ENCODE measurements at places on chromosomes 5 and 9.

DNA sequence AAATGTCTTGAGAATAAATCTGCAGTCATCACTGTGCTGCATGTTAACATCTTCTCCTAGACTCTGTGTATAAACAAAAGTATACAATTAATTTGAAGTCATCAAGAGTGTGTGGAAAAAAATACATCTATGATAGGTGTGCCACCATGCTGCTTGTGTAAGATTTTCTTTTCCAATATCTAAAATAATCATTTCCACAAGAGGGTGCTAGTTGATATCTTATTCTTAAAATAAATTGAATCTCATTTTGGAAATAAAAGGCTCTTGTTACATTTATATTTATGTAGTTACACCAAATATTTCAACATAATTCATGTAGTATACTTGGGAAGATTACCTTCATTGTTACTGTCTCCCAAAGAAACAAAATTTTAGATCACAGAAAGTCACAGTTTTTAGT is 14.1 kb upstream of the MOCS2 start:
- DNase-seq: no peak

GRCh38 chr9:121742923-121743322 is 91.5 kb downstream of the DAB2IP start:
- no peak for DNase-seq

DNA sequence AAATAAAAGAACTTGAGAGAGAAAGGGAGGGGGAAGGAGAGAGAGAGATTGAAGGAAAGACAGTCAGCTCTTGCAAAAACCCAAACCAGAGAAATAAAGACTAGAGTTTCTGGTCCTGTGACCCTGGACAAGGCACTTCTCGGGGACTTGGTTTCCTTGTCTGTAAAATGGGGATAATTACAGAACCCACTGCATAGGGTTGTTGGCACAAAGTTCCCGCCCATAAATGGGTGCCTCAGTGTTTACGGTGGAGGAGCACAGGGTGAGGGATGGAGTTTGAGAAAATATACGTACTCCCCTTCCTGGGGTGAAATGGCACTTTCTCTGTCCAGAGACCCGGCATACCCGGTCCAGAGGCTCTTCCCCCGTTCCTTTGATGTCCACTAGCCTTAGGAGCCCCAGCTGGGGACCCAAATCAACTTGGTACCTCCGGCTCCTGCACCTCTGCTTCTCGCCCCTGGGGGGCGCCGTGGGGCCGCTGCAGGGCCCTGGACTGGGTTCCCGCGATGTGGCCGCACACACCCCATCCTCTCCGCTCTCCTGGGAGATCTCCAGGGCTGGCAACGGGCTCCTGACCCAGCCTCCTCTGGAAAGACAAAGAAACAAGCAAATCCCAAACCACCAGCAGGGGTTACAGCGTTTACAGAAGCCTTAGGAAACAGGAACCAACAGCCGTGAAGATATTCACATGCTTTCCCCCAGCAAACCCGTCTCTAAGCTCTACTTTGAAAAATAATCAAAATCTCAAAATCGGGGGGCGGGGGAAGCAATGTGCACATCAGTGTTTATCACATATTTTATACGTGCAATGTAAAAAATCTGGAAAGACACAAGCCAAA is 26.3 kb downstream of the PTGES start:
- DNase-seq: peak; percentile 31

DNA sequence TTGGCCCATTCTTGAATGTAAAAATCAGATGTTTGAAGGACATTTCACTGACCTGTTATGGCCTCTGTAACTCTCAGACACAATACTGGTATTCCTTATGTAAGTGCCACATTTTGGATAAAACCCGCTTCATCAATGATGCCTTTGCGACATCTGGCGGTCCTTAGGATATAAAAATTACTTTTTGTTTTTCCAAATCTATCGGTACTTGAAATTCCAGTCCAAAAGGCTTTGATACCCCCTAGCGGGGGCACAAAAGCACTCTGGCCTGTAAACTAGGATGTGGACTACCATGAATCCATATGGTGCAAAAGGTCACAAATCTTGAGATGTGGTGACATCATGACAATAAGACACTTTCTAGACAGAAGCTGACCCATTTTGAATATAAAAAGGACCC is 291.8 kb downstream of the KIAA0825 start:
- DNase-seq: no peak

GRCh38 chr5:84119252-84119651 is 265.4 kb downstream of the EDIL3 start:
- no peak for DNase-seq

DNA sequence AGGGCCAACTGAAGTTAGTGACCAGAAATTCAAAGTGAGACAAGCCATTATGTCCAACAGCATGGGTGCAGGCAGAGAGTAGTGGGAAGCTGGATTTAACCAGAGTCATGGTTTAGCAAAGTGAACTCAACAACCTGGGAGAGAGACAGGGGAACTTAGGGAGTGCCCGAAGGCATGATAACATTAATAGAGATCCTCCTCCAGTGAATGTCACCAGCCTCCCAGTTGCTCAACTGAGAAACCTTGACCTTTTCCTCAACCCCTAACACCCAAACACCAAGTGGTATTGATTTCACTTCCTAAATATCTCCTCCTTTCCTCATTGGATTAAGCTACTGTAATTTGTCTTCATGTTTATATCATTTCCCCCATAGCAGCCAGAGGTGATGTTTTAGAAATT is 42.6 kb downstream of the HMGCS1 start:
- DNase-seq: no peak

- DNase-seq: no peak
Observed at GRCh38 chr5:56388229-56388985, 155.3 kb upstream of the ANKRD55 start.

- no peak for DNase-seq
Observed at GRCh38 chr5:145237843-145238242, 597.3 kb downstream of the PRELID2 start.

DNA sequence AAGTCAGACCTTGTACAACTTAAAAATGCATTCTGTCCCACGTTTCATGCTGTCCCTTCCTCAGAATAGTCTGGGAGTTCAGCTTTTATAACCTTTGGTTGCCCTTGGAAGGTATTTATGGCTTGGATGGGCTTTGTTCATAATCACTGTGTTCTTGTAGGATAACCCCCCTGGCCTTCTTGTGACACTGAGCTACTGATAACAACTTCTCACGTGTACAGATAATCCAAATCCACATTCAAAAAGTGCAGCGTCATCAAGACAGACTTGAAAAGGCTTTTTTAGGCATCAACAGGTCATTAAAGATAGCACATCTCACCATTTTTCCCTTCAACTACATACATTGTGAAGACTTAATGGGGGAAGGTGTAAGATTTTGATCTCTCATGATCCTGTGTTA is 42.0 kb downstream of the SLC1A3 start:
- DNase-seq: no peak

GRCh38 chr5:170843870-170844269 is 17.9 kb upstream of the RANBP17 start:
- no peak for DNase-seq

DNA sequence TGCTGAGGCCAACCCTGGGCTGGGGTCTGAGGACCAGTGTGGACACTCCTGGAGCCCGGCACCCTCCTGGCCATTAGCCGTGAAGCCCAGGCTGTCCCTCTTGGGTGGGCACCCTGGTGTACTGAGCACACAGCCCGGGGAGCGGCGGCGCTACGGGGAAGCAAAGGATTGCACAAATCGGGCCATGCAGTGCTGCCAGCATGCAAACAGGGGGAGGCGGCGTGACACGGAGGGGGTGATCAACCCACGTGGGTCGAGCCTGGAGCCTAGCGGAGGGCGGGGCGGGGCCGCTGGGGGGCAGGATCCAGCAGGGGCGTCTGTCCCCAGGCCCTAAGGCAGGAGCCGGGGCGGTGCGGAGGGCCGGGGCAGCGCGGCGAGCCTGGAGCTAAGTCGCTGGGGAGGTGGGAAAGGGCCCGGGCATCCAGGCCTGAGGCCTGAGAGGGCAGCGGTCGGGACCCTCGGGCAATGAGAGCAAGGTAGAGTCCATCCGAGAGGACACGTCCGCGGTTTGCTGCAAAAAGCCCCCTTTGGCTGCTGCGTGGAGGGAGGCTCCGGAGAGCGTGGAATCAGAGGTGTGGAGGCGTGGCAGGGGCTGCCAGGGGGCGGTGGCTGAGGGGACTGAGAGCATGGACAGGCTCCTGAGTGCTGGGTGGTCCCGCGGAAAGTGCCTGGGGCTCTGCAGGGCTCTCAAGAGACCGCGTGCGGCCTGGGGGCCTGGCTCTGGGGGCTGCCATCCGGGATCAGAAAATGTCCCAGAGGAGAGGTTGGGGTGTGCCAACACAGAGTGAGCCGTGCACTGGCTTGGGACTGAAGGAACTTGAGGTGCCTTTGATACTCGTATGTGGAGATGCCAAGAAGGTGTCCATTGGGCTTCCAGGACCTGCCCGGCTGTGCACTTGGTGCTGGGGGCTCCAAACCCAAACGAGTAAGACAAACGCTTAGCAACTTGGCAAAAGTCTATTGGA is 94.2 kb downstream of the BARX1 start:
- DNase-seq: no peak

- no peak for DNase-seq
Observed at GRCh38 chr5:150214289-150214688, 24.4 kb downstream of the SLC6A7 start.

GRCh38 chr5:168830833-168831232 is 251.7 kb upstream of the PANK3 start:
- DNase-seq: no peak

DNA sequence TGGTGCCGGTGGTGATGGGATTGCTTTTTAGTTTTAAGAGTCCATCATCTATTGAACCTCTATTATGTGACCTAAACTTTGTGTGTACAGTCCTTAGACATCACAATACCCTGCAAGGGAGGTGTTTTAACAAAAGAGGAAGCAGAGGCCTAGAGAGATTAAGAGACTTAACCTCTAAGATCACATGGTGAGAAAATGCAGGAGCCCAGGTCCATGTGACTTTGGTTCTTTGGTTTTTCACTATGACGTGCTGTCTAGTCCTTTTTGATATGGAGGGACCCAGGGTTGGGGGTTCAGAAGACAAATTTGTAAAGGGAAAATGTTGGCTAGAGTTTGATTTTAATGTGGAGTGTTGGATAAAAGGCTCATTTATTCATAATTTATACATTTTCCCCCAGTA is 34.1 kb upstream of the TRMT10B start:
- no peak for DNase-seq

- no peak for DNase-seq
Observed at GRCh38 chr5:54985301-54986268, at the start of gene ESM1. Gene ESM1 (minus strand): TSS chr5:54985593. CDS start chr5:54985517, 76 bp downstream.

GRCh38 chr9:12457237-12457636 is 235.9 kb upstream of the TYRP1 start:
- no peak for DNase-seq

- no peak for DNase-seq
Observed at GRCh38 chr9:88986776-88987175, 4.5 kb upstream of the S1PR3 start.

DNA sequence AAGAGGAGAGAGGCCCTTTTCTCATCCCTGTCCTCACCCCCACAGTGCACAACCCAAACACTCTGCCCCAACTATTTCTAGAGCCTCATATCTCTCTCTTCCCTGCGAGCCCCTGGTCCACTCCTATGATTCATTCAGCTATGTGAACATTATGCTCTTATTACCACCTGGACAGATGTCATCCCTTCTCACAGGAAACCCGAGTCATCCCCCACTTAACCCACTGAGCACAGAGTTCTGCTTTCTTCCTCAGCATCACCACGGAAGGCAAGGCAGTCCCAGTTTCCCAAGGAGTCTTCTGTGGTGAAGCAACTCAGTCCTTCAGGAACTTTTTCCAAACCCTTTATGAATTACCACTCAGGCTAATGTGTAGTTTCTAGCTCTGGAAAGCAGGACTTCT is 1.3 kb downstream of the DNAI1 start:
- no peak for DNase-seq

- DNase-seq: peak; percentile 62
Observed at GRCh38 chr5:88680253-88681132, 202.5 kb downstream of the MEF2C start.

- no peak for DNase-seq
Observed at GRCh38 chr9:4238522-4238921, 61.3 kb downstream of the GLIS3 start.

DNA sequence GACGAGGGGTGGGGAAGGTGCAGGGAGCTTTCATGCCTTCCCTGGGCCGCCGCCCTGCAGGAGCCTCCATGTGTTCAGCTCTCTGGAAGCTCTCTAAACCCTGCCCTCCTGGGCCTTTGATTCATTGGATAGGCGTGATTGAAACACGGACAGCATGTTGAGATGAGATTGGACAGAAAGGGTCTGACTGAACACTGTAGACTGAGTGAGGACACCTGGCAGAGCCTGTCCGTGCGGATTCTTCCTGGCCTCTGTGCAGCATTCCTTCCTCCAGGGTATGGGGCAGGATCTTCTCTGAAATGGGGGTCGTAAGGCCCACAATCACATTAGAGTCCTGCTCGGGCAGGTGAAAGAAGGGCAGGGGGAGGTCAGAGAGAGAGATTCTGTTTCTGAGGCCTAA is 12.8 kb downstream of the RPL12 start:
- DNase-seq: no peak

GRCh38 chr5:90994796-90995195 is 388.3 kb downstream of the ARRDC3 start:
- no peak for DNase-seq

- no peak for DNase-seq
Observed at GRCh38 chr9:134922932-134923240, 5.2 kb upstream of the FCN1 start.

DNA sequence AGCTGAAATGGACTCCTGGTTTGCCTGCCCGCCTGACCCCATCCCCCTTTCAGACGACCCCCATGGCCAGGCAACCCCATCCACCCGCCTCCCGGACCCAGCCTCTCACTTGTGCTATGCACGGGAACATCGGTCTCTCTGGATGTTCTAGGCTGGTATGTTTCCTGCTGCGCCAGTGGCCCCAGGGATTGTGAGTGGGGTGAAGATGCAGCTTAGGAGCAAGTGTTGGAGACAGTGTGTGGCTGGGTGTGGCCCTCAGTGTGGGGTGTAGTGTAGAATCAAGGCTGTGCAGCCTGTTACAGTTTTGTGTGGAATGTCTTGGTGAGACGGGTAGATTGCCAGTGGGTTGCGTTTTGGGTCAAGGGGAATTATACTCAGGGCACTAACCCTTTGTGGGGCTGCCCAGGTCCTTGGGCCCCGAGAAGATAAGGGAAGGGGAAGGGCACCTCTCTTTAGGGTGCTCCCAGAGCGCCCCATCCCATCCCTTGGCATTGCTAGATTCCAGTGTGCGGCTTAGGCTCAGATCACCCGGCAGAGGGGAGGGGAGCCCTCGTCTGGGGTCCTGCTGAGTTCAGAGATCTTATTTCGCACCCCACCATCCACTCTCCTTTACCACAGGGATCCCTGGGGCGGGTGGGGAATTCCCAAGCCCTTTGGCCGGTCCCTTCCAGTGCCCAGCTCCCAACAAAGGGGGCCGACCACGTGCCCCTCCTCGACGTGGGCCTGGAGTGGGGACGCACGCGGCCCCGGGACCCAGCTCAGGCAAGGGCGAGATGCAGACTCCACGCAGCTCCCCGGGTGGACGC is 4.6 kb downstream of the IER5L start:
- DNase-seq: no peak

- DNase-seq: no peak
Observed at GRCh38 chr9:76143834-76144233, 250.4 kb downstream of the RFK start.

GRCh38 chr5:132854301-132854700 is 12.0 kb downstream of the GDF9 start:
- no peak for DNase-seq

GRCh38 chr5:68740226-68740910 is 353.4 kb upstream of the SLC30A5 start:
- no peak for DNase-seq

Data from activated T-helper 1 cell treated with anti-CD3 and anti-CD28 coated beads, Interleukin-2, amount 50 U/mL, for 16 hours (primary cell).